ENCODE measurements at places on chromosomes 7 and 10.
A peak's percentile ranks its signal among the peaks of the same experiment; 100 is the strongest.

DNA sequence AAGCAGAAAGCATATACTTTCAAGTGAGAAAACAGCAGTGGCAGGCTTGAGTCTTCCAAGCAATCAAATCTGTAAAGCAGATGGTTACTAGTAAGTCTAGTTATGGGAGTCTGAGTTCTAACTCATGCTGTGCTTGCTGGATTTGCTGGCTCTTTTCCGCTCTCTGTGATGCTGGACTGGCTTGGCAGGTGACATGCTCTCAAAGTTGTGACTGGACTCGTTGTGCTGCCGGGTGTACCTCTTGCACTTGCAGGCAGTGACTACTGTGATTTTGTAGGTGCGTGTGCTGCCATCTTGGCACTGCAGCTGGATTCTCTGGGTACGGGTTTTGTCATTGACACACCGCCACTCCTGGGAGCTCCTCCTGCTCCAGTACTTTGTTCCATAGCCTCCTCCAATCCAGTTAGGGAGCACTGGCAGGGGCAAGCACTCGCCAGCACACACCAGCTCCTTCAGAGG lies 3.1 kb downstream of the SOSTDC1 start:
- DNase-seq: no peak

GRCh38 chr10:107554333-107554732 lies 389.8 kb upstream of the SORCS1 start:
- DNase-seq: no peak

DNA sequence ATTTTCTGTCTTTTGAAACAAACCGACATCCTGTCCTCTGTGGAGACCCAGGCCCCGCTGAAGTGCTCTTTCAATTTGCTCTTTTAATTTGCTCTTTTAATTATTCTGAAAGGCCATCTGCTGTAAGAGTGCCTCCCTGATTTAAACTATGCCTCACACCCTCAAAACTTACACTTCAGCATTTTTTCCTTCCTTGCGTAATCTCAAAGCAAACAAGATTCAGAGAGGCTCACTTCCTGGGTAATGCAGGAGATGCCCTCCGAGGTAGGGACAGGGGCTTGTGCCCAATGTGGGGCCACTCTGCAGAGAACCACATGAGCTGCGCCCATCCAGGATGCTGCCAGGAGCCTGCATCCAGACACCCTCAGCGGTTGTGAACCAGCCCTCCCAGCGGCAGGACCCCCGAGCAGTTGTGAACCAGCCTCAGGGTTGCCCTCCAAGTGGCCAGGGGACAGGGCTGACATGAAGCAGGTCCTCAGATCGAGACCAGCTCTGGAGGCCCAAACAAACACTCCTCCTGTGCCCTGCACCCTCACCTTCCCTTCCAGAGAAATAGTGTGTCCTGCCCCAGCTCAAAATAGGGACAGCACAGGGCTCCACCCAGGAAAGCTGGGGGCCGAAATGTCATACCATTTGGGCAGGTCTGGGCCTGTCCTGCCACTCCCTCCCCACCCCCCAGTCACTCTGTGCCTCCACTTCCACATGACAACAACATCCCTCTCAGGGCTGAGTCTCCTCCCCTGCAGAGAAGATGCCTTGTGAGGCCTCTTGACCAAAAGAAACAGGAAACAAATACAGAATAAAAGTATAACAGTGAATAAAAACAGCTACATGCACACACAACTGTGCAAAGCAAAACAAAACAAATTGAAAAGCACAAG lies 190.4 kb downstream of the PTPRN2 start:
- no peak for DNase-seq

GRCh38 chr7:139075871-139076686 lies 33.4 kb downstream of the ZC3HAV1 start:
- DNase-seq: no peak

DNA sequence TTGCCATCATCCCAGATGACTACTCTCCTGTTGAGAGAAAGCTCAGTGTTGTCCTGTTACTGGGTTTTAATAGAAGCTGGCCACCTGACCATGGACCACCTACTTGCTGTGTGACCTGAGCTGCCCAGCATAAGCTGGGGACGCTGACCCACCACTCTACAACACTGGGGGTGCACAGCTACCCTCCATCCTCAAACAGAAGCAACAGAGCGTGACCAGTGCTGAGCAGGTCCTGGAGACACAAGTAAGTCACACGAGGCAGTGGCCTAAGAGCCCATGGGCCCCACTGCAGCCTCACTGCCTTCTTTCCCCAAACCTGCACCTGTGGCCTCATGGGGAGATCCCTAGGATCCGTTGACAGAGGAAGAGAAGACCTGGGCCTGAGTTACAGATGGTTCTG lies 198.6 kb upstream of the ADARB2 start:
- DNase-seq: no peak

DNA sequence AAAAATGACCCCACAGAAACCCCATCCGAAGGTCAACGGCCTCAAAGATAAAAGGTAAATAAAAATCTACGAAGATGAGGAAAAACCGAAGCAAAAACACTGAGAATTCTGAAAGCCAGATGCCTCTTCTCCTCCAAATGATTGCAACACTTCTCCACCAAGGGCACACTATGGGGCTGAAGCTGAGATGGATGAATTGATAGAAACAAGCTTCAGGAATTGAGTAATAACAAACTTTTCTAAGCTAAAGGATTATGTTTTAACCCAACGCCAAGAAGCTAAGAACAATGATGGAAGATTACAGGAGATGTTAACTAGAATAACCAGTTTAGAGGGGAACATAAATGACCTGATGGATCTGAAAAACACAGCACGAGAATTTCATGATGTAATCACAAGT lies 127.8 kb downstream of the MACC1 start:
- no peak for DNase-seq

GRCh38 chr7:100563809-100564400 lies 9.8 kb downstream of the SAP25 start:
- peak; percentile 88 for DNase-seq

- no peak for DNase-seq
Measured at GRCh38 chr7:1829111-1829510, 159.0 kb downstream of the ELFN1 start.

GRCh38 chr10:88386821-88387773 lies 196.0 kb downstream of the RNLS start:
- DNase-seq: no peak

DNA sequence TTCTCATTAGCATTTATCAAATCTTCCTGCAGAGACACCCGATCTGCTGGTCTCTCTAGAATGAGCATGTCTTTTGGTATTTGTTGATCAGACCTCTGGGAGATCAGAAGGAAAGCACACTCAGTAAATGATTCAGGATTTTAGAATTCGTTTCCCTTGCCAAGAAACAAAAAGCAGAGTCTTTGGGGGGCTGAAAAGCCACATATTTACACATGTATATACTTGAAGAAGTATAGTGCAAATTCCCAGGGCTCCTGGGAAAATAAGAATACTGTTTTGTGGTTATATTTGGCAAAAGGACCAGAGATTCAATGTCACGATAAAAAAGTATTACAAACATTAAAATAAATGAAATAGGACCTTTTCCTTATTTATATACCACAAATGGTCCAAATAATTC lies 100.2 kb downstream of the AGMO start:
- no peak for DNase-seq

DNA sequence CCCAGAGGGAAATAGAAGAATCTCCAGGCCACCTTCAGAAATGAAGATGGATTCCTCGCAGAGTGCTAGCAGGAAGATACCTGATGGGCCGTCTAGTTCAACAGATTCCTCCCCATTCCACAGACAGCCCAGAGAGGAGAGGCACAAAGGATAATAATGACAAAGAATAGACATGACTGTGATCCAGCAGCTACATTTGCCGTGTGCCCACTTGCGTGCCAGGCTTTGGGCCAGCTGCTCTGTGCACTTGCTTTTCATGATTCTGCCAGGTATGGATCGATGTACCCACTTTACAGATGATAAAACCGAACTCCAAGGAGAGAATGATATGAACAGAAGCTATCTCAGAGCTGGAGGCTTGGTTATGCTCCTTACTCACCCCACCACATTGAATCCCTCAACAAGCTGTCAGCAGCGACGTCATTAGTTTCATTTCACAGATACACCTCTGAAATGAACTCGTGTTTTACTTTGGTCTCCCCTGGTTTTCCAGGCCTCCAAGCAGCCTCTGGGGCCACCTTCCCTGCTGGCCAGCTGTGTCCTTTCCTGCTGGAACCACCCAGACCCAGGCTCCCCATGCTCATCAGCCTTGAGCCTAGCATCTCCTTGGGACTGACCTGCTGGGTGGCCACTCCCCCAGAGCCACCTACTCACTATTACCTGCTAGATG lies 11.9 kb upstream of the WDFY4 start:
- DNase-seq: no peak

DNA sequence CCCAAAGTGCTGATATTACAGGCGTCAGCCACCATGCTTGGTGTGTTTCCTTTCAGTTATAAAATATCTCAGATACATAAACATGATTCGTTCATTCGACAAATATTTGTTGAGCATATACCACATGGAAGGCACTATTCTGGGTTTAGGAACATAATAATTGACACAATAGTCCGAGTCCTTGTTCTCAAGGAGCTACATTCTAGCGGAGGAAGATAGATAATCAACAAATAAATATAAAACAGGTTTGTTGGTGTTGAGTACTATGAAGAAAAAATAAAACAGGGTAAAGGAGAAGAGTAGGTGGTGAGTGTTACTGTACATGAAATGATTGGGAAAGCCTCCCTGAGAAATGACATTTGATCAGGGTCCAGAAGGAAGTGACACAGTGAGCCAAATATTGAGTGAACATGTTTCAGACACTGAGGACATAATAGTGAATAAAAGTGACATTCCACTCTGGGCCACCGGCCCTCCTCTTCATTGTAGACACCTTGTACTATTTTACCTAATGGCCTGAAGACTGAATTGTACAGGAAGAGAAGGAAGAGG lies 6.9 kb upstream of the HILPDA start:
- no peak for DNase-seq

DNA sequence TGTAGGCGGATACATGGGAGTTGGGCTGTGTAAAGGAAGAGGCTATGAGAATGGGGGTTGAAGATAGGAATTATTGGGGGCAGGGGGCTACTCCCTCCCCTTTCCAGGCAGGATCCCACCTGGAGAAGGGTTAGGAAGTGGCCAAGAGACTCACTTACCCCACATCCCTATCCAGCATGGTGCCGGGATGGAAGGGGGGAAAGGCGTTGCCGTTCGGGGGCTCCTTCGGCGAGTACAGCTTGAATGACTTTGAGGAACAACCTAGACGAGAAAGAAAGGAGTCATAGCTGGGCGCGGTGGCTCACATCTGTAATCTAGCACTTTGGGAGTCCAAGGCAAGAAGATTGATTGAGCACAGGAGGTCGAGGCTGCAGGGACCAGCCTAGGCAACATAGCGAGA lies 8.9 kb downstream of the LDB1 start:
- no peak for DNase-seq

DNA sequence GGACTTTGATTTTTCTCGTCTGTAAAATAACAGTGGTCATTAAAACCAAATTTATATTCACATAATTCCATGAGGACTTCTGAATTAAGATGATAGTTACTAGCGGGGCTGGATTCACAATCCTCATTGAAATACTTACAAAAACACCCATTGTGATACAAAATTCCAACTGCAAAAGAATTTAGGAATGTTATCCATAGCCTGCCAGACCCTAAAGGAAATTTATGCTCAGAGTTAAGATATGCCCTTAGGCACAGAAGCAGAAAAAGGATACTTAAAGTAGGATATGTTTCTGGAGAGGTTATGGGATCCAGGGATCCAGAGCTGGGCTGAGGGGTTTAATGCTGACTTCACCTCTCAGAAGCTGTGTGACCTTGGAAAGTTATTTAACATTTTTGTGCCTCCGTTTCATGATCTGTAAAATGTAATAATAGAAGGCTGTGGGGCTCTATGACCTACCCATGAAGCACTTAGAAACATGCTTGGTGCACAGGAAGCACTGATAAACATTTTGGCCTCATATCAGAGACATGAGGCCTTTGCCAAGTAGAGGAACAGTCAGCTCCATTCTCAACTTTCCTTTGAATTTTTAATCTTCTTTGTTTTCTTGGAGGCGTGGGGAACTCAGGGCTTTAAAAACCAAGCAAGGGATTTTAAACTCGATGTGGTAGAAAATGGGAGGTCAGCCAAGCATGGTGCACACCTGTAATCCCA lies 744.7 kb downstream of the KCNMA1 start:
- DNase-seq: no peak

DNA sequence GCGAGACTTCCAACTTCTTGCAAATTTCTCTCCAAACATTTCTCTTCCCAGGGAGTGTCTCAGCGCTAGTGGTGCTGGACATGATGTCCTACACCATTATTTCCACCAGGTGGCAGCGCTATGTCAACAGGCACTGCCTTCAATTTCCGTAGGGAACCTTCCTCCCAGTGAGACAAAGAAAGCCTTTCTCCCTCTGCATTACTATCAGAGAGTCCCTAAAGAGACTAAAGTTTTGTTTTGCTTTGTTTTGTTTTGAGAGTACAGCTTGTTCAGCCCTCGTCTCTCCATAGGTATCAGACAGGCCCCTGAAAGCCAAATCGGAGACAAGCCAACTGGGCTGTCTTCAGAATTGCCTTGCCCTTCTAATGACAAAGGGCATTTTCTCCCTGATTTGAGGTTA lies 44.2 kb upstream of the GGCT start:
- peak; percentile 69 for DNase-seq

DNA sequence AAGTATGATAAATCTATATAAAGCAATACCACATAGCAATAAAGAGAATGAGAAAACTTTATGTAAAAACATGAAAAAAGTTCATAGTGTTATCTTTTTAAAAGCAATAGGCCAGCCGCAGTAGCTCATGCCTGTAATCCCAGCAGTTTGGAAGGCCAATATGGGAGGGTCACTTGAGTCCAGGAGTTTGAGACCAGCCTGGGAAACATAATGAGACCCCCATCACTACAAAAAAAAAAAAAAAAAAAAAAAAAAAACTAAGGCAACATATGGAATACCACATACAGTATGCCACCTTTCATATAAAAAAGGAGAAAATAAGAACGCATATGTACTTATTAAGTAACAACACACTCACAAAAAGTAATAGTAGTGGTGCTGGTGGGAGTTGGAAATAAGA lies 52.8 kb downstream of the MICU1 start:
- no peak for DNase-seq

DNA sequence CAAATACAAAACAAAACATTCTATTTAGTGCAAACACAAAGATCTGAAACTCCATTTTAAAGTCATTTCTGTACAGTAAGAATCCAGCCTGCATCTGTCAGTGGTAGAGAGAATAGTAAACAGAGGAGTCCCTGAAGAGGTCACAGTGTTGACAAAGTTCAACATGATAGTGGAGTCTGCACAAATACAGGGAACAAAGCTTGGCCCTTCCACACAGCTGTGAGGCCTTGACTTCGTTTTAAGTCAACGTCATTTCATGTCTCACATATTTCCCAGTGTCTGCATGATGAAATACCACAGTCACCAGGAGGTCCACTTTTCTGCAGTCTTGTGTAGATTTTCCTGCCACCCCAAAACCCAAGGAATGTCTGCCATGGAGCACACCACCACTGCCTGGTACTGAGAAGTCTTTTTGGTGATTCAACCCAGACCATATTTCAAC lies 33.0 kb downstream of the CYP26A1 start:
- no peak for DNase-seq

GRCh38 chr7:106992511-106992910 lies 52.0 kb upstream of the PRKAR2B start:
- DNase-seq: no peak
